ENCODE measurements at places on chromosomes 16 and 17.

DNA sequence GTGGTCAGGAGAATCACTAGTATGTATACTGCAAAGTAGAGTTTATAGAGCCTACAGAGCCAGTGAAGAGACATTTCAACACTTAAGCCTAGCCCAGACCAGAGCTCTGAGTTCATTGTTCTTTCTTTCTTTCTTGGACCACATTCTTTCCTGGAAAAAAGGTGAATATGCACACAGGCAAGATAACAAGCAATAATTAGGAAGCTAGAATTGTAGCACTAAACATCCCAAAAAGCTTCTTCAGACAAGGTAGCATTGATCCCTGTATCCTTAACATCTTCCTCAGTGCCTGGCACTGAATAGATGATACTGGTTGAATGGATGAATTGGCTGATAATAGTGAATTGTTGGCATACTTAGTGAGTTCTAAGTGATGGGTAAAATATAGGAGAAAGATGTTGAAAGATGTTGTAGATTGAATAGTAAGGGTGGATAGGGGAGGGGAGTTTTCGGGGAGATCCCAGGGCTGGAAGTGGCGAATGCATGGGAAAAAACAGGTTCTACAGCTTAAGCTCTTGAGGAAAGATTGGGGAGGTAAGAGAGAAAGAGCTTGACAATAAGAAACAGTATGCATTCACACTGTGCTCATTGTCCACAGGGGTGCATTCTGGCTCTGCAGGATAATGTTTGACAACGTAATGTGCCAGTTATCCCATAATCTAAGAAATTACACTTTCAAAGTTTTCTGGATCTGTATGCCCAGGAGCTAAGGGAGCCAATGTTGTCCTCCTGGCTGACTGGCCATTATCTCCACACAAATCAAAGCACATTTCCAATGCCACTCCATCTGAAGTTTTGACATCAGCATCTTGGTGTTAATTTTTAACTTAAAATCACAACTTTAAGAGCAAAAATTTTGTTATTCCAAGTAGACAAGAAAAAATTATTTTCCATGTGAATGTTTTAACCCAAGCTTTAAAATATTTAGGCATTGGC lies 35.6 kb downstream of the TUBD1 start:
- DNase-seq = no peak

- no peak for DNase-seq
Measured at GRCh38 chr17:57892820-57893595, 43.2 kb upstream of the MRPS23 start.

DNA sequence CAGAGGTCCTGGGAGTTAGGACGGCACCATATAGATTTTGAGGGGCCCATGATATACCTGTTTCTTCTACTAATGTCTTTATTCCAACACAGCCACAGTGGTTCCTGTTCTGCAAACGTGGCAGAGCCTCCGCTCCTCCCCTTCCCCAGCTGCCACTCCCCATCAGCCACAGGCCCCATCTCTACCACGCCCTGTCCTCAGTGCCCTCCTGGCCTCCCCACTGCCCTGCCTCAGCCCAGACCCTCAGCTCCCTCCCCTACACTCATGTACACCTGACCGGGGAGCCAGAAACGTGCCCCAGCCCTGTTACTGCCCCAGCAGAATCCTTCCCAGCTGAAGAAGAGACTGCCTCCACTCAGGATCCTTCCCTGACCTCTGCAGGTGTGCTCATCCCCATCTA lies 11.9 kb upstream of the RBFOX3 start:
- peak; percentile 0 for DNase-seq

DNA sequence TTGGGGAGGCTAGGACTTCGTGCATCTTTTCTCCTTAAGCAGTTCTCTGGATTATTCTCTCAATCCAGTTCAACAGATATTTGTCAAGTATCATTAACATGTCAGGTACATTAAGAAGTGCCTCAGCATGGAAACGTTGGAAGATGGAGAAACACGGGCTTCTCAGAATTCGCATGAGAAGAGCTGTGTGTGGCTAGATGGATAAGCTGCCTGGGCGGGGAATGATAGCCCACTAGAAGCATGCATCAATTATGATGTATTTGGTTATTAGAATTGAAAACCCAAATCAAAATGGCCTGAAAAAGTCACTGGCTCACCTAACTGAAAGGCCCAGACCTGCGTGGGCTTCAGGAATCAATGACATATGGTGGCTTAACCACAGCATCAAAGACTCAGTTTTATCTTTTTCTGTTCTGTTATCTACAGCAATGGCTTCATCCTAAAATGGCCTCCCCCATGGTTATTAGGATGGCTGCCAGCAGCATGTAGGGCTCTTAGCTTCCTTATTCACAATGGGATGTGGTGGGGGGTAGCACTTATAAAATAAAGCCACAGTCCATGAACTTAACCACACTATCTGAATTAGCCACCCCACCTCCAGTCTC lies 43.9 kb downstream of the MMD start:
- no peak for DNase-seq

DNA sequence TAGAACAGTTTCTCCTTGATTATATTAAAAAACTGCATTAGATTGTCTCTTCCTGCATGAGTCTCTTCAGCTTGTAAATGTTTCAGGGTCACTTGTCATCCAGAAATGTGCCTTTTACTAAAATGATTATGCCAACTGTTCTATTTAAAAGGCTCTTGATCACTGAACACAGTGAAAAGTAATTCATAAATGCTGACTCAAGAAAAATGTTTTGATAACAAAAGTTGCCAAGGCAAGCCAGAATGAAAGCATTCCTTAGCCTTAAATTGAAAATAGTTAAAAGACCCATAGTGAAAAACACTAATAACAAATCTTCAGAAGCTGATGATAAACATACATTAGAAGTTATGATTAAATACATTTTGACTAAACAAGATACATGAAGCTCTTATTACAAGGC lies 356.0 kb upstream of the KIF2B start:
- no peak for DNase-seq

- DNase-seq = no peak
Measured at GRCh38 chr16:56844056-56844455, 21.0 kb upstream of the SLC12A3 start.
